Activated naive CD8-positive, alpha-beta T cell treated with anti-CD3 and anti-CD28 coated beads, Interleukin-2, amount 10 ng/mL, durations not matched to agents 7 days and 5 days (primary cell): ENCODE measurements at places on chromosomes 6 and 20.

GRCh38 chr6:35454391-35455110 is 2.4 kb downstream of the FANCE start:
- no peak for DNase-seq

DNA sequence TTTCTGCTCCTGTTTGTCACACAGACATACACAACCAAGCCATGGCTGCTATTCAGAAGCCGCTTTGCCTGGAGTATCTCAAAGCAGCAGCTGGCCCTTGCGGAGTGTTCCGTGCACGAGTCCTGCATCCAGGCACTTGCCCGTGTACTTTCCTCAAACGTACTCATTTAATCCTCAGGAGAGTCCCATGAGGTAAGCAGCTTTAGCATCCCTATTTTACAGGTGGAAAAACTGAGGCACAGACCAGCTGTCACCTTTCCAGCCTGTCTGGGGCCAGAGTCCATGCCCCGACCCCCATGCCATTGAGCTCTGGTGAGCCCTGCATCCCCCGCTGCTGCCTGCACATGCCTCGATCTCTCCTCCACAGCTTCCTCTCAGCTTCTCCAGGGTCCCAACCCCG is 130.0 kb downstream of the ERMARD start:
- DNase-seq = no peak

DNA sequence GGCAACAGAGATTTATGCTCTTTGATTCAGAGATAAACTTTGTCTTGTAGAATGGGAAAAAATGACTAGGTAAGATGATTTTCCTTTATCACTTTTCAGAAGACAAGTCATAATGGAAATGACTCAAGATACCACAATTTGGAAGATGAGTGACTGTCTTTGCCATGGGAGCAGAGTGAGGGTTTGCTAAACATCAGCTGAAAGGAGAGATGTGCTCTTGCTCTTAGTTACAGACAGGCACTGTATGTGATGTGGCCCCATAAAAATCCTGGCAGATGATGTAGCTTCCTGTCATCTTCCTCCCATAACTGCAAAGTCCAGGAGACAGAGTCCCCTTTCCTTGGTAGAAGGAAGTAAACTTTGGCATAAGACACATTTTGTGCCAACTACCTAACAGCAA is 47.6 kb downstream of the BACH2 start:
- DNase-seq = no peak

DNA sequence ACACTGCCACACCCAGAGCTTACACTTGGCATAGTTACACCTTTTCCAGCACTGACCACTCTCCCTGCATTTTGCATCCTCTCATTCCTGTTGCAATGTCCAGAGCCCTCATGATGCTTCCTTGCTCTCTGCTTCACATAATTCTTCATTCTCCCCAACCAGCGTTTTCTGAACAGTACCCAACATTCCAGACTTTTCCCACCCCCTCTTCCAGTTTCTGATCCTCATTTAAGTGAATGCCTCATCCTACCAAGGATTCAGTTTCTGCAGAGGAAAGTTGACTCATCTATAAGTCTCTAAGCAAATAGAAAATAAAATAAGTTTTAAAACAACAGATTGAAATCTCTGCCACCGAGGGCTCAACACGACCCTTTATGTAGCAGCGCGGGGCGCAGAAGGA is 321.3 kb upstream of the TCF21 start:
- no peak for DNase-seq

DNA sequence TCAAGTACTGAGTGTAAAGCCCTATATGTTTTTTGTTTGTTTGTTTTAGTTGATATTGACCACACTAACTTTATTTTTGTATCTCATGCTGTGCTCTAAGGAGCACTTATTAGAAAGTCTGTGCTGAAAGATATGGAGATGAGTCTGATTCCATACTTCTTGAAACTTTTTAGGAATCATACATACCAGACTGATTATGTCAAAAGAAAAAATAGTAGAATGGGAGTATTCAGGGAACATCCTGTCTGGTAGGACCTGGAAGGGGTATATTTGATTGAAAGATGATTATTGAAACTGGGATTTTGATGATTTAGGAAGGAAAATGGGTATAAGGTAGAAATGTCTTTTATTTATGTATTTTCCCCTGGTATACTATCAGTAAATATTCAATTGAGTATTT is 111.4 kb downstream of the QKI start:
- DNase-seq = no peak
